ENCODE measurements at places on chromosomes 6 and 20.

- DNase-seq: no peak
Measured at GRCh38 chr20:43831481-43832065, 83.1 kb upstream of the TOX2 start.

DNA sequence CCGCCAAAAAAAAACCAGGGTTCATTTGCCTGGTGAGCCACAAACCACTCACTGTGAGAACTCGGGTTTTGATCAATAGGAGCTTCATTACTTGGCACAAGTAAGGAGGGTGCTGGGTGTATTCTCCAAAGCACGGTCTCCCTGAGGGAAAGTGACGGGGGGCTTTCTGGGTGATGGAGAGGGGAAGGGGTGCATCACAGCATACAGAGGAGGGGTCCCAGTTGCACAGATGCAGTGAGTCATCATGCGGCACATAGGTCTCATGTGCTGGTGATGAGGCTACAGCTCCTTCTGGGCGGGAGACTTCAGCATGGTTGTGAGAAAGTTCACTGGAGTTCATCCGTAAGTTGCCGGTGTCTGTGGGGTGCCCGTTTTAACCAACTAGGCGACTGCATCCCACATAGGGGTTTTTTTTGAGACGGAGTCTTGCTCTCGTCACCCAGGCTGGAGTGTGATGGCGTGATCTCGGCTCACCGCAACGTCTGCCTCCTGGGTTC, 36.2 kb downstream of the SUN5 start:
- no peak for DNase-seq

DNA sequence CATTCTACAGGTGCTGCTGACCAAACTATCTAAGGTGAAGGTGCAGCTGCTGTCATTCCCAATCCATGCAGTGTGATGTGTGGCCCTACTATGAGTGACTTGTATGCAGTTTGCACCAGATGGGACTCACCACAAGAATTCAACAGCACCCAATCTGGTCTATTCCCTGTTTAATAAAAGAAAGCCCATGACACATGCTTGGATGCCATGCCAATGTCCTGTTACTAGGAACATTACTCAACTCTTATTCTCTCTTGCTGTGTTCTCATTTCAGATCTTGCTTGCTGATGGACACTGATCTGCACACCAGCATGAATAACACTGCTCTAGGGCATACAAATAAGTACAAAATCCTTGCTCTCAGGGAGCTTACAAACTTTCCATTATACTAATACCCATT, 221.6 kb upstream of the CDYL start:
- DNase-seq: no peak

- DNase-seq: no peak
Measured at GRCh38 chr6:26304797-26305640, 60.0 kb upstream of the BTN3A2 start.

DNA sequence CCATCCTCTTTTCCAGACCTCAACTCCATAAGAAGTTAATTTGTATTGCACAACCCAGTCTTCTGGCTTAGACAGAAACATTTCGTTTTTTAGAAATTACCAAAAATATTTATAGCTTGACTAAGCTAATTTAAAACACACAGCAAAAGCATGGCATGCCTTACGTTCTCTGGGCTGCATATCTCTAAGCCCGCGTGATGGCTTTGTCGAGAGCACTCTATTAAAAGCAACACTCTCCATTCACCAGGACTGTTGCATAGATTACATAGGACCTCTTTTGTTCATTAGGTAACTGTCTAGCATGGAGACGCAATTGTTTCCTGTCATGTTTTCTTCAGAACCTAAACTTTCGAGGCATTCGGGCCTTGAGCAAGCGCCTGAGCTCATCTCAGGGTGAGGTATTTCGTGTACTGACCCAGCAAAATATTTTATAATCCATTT, 104.5 kb downstream of the IBTK start:
- DNase-seq: no peak

DNA sequence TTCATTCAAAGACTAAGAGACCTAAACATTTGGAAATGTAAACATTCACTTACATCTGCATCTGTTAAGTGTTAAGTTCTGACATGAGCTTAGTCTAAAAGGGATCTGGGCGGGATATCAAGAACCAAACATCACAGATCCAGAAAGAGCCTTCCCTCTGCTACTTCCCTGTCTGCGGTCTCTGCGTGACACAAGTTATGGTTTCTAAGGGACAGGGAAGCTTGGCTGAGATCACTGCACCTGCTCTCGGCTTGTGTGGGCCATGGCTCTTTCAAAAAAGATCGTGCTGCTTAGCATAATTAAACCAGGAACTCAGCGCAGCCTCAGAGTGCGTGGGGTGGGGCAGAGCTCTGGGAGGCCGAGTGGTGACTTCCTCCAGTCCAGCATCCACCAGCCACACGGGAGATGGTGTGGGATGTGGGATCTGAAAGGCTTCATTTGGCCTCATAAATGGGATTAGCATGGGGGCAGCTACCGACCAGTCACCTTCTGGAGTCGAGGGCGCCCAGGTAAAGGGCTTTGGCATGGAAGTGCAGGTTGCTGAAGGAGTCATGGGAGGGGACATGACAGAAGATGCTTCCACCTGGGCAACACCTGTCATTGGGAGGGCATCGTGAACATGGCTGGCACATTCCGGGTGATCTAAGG, 16.7 kb upstream of the RAMACL start:
- no peak for DNase-seq

DNA sequence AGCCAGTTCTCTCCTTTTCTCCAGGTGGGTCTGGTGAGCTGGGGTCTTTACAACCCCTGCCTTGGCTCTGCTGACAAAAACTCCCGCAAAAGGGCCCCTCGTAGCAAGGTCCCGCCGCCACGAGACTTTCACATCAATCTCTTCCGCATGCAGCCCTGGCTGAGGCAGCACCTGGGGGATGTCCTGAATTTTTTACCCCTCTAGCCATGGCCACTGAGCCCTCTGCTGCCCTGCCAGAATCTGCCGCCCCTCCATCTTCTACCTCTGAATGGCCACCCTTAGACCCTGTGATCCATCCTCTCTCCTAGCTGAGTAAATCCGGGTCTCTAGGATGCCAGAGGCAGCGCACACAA, 765 bp upstream of the CFB start:
- no peak for DNase-seq

DNA sequence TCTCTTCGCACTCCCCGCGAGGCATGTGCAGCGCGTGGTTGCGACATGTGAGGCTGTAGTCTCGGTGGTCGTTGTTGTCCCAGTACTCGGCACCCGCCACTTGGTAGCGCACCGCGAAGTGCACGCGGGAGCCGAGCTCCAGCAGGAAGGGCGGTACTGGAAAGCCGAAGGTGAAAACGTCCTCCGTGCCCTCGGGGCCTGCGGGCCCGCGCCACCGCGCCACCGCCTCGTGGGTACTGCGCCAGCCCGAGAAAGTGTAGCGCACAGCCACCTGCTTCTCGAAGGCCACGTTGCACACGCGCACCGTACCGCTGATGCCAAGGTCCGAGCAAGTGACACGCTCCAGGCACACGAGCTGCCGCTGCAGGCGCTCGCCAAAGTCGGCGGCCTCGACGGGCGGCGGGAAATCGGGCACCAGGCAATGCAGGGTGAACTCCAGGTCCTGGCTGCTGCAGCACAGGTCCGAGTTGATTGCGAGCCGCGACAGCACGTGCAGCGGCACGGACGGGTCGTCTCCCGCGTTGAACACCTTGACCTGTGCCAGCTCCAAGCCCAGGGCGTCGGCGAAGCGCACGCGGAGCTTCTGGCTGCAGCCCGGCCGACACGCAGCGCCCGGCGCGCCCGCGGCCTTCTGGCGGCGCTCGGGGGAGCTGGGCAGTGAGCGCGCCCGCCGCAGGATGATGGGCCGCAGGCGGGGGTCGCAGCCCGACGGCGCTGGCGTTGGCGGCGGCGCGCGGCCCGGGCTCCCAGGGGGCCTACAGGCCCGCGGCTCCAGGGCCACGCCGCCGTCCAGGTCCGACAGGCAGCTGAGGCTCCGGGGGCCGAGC, 840 bp downstream of the PPP1R3D start:
- DNase-seq: no peak

- no peak for DNase-seq
Measured at GRCh38 chr6:41763470-41763869, 16.2 kb downstream of the FRS3 start.

DNA sequence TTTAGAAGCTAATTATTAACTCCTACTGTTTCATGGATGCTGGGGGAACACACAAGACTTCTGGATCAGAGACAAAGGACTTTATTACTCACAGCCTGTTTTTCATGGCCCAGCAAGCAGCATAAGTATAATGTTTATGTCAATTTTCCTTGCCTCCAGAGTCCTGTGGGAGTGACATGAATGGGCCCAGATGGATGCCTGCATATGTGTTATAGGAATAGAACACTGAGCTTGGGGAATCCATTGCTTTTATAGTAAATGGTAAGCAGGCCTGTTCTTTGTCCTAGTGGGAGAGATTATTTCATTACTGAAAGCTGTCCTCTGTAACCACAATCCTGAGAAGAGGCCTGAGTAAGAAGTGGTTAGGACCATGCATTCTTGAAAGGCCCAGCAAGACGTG, 25.6 kb downstream of the BLTP3A start:
- DNase-seq: no peak

GRCh38 chr6:90496258-90497016, 90.4 kb downstream of the MAP3K7 start:
- no peak for DNase-seq

DNA sequence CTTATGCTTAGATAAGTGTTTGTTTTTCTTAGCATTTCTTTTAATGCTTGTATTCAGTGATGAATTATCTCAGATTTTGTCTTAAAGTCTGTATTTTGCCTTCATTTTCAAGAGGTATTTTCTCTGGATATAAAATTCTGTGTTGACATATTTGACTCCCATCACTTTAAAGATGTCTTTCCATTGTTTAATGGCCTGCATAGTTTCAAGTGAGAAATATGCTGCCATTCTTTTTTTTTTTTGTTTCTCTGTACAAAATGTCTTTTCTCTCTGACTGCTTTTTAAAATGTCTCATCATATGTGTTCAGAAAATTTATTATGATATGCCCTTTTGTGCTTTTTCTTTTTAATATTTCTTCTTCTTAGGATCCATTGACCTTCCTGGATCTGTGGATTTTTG, 578.0 kb upstream of the NOX3 start:
- DNase-seq: no peak
